ENCODE measurements at places on chromosomes 13 and 19. TPM values are rescaled to one million over a fixed set of nuclear protein-coding genes. Genes with fewer than 3 reads are reported as not detected.

Gene PCDH8
- 0.25 TPM for total RNA-seq

Gene ELSPBP1
- total RNA-seq = not detected

- no peaks in the 10 kb centered on the region for H3K36me3 ChIP-seq
- no peak overlapping the region for H3K4me3 ChIP-seq
- H3K27ac ChIP-seq = no peak overlapping the region
- H3K27me3 ChIP-seq = no peaks in the 10 kb centered on the region
- no peak for DNase-seq
Observed at GRCh38 chr13:73299787-73300186, 241.0 kb downstream of the KLF5 start.

DNA sequence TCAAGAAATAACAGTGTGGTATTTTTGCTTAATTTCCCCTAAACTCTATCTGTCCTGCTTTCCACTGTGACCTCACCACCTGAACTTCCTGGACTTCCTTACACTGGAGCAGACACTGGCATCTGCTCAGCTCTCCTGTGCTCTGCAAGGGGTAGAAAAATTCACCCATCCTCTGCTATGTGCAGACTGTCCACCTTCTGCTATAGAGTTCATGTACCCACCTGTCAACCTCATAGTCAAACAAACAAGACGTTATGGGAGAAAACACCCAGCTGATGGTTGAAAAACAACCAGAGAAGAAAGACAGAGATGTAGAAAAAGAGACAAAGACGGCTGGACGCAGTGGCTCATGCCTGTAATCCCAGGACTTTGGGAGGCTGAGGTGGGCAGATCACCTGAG lies 12.2 kb downstream of the LAIR1 start:
- no peaks in the 10 kb centered on the region for H3K4me1 ChIP-seq
- H3K27ac ChIP-seq = no peak overlapping the region
- DNase-seq = no peak
- H3K36me3 ChIP-seq = no peaks in the 10 kb centered on the region
- no peak overlapping the region for H3K4me3 ChIP-seq

Measured in mesothelial cell of epicardium (in vitro differentiated cells).